Testis (tissue), 5 donors: ENCODE measurements at places on chromosomes 2 and 18. TPM values are rescaled to one million over a fixed set of nuclear protein-coding genes. Genes with fewer than 3 reads are reported as not detected.

DNA sequence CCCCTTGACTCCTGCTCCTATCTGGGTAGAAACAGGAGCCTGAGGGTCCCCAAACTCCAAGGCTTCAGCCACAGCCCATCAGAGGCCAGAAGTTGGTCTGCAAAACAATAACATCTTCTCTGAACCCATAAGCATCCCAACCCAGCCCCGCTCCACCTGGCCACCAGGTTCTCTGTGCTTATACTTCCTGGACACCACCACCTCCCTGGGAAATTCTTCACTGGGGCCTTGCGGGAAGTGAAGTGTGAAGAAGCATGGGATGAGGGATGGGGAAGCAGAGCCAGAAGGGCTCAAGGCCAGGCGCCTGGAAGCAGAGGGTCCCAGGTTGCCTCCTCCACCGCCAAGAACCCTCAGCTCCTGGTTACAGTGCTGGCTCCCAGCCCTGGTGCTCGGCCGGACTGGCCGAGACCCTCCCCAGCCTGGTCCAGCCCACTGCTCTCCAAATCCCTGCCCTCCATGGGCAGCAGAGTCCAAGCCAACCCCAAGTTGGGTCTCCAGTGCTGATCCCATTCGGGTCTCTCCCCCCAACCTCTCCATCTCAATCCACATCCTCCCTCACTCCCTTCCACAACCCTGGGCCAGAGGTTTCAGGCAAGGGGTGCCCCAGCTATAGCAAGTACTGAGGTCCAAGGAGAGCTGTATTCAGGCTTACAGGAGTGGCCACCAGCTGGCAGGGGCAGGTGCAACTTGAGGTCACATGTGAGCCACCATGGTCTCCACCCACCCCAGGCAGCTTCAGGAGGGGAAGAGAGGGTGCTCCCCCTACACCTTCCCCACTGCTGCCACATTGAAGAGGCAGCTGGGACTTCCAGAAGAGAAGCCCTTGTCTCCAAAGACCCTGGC, 60.7 kb downstream of the TNS1 start:
- no peaks in the 10 kb centered on the region for H3K36me3 ChIP-seq
- H3K27me3 ChIP-seq, result no peaks in the 10 kb centered on the region
- DNase-seq, result no peak
- H3K4me3 ChIP-seq, result peak overlapping the region; percentile 55

GRCh38 chr18:1302861-1303260, 398.2 kb downstream of the ADCYAP1 start:
- H3K4me1 ChIP-seq, result no peaks in the 10 kb centered on the region
- no peak overlapping the region for H3K4me3 ChIP-seq
- no peak for DNase-seq
- H3K27ac ChIP-seq, result no peak overlapping the region
- H3K36me3 ChIP-seq, result no peaks in the 10 kb centered on the region

Gene NYAP2
- 0.24 TPM for total RNA-seq

Gene EVA1A
- total RNA-seq, result 10.3 TPM

DNA sequence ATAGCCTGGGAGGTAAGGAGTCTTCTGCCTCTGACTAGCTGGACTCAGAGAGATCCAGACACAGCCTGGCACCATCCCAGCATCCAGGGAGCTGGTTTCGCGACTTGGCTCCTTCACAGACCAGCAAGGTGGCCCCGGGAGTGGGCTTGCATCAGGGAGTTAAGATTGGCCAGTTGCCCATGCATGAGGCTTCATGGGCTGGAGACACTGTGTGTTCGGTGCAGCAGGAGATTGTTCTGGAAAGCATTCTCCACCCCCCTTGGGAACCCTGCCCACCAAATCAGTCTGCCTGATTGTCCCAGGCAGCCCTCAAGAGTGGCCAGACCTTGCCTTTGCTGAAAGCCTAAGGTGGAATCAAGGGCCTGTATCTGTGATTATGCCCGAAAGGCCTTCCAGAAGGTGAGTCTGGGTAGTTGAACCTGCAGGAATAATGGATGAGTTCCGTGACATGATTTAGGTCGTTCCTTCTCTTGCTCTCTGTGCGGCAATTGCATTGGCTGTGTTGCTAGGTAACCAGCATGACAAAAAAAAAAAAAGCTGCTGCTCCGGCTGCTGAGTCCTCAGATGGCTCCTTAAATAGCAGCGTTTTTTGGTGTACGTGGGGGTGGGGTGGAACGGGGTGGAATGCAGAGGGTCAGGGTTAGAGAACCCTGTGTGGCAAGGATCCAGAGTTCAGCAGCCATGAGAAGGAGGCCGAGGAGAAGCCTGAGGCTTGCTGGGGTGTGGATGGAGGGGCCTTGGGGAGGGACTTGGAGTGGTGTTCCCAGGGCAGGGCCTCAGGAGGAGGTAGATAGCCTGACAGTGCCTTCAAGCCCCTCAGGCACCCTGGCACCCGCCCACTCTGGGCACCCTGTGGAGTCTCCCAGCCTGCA, 93.0 kb upstream of the MCFD2 start:
- H3K4me1 ChIP-seq, result peaks cover 40% of the 10 kb centered on the region
- no peaks in the 10 kb centered on the region for H3K36me3 ChIP-seq
- H3K27ac ChIP-seq, result peak overlapping the region; percentile 69
- H3K4me3 ChIP-seq, result no peak overlapping the region
- H3K27me3 ChIP-seq, result no peaks in the 10 kb centered on the region
- DNase-seq, result peak; percentile 75

DNA sequence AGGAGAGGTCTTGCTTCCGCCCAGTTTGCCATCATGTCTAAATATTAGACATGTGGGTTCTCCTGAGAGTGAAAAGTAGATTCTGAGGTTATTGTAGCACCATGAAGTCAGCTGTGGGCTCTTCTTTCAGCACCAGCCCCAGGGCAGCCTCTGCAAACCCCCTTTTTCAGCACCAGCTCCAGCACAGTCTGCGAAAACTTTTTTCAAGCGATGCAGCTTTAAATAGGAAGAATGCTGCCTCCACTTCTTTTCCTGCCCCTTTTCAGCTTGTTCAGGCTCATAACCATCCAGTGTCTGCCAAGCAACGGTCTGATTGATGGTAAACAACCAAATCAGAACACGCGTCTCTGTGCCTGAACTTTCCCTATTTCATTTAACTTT, at the start of gene COL5A2:
Gene COL5A2 (minus strand): TSS at position 192 of the 381 bp plus-strand sequence. CDS start 157 bp downstream, at position 35.
- no peaks in the 10 kb centered on the region for H3K27me3 ChIP-seq
- H3K27ac ChIP-seq, result peak within 1 kb of the TSS; percentile 78
- peak; percentile 61 for DNase-seq
- no peaks in the 10 kb centered on the region for H3K4me1 ChIP-seq
- no peaks in the 10 kb centered on the region for H3K36me3 ChIP-seq

Gene INHBB
- total RNA-seq, result 123 TPM

Gene GPR35
- total RNA-seq, result 9.5 TPM

DNA sequence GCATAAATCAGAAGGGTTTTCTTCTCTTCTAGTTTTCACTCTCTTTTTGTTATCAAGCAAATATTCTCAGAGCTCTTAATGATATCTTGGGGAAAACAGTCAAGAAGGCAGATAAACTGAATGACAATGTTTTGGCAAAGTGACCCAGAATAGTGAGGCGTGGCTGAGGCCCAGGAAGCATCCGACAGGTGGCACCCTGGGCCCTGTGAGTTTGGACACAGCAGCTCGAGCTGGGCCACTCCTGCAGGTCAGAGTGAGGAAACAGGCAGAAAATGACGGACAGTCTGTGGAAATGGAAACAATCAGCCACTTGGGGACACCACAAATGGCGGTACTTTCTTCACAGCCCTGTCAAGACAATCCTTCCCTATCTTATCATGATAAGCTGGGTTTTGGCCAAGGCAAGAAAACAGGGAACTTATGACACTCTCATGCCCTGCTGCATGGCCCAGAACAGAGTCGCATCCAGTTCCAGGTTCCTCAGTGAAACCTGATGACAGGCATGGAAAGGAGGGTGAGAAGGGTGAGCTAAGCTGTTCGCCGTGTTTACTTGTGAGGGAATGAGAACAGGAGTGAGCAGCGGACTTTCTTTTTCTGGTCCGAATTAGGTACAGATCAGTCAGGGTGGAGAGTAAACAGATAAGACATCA, 32.1 kb downstream of the MRPL44 start:
- no peak overlapping the region for H3K4me3 ChIP-seq
- H3K4me1 ChIP-seq, result peaks cover 4% of the 10 kb centered on the region
- H3K36me3 ChIP-seq, result no peaks in the 10 kb centered on the region
- DNase-seq, result no peak

DNA sequence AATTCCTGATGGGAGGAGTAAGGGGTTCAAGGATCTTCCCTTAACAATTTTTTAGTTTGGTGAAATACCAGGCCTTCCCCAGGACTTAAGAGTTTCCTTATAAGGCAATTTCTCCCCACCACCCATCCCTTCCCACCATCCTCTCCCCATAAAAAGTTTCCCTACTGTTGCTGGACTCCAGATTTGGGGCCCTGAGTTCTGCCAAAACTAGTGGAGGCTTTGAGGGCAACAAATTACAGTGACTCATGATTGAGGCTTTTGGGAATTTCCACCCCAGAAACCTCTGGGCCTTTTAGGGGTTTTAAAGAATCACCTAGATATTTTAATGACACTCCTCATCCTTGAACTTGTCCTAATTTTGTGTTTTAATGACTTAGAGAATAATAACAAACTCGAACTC, 14.3 kb upstream of the EN1 start:
- no peak overlapping the region for H3K27ac ChIP-seq
- peaks cover 11% of the 10 kb centered on the region for H3K4me1 ChIP-seq
- no peak overlapping the region for H3K4me3 ChIP-seq
- no peaks in the 10 kb centered on the region for H3K36me3 ChIP-seq
- DNase-seq, result no peak

Gene LIMS4
- total RNA-seq, result 33.0 TPM

- no peaks in the 10 kb centered on the region for H3K27me3 ChIP-seq
- H3K36me3 ChIP-seq, result no peaks in the 10 kb centered on the region
- peaks cover 58% of the 10 kb centered on the region for H3K4me1 ChIP-seq
- H3K4me3 ChIP-seq, result no peak overlapping the region
- peak; percentile 96 for DNase-seq
Observed at GRCh38 chr18:48781163-48781987, 169.4 kb downstream of the SMAD7 start.

Gene KCNG2
- total RNA-seq, result 7.6 TPM

- peak overlapping the region; percentile 54 for H3K4me3 ChIP-seq
- no peaks in the 10 kb centered on the region for H3K36me3 ChIP-seq
- no peak for DNase-seq
- H3K27ac ChIP-seq, result no peak overlapping the region
- no peaks in the 10 kb centered on the region for H3K27me3 ChIP-seq
Observed at GRCh38 chr2:60554646-60555065, 1.2 kb upstream of the BCL11A start.

Gene LRRTM4
- 0.19 TPM for total RNA-seq

Gene CPLX4
- total RNA-seq, result 0.31 TPM

Gene ACKR3
- 22.8 TPM for total RNA-seq

GRCh38 chr18:9550429-9550828, 63.9 kb downstream of the PPP4R1 start:
- H3K4me3 ChIP-seq, result no peak overlapping the region
- H3K27ac ChIP-seq, result no peak overlapping the region
- no peaks in the 10 kb centered on the region for H3K36me3 ChIP-seq

Gene OTX1
- 0.56 TPM for total RNA-seq

DNA sequence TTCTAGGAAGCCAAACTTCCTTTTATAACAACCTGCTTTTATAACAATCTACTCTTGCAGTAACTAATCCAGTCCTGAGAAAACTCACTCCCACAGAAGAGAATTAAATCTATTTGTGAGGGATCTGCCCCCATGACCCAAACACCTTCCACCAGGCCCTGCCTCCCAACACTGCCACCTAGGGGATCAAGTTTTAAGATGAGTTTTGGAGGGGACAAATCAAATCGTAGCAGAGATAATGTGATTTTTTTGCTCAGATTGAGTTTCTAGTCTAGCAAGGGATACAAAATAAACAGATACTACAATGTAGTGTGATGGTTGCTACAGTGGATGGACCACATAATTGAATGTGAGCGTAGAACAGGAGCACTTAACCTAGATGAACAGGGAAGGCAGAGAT, 52.2 kb downstream of the NCOA1 start:
- H3K27me3 ChIP-seq, result no peaks in the 10 kb centered on the region
- no peaks in the 10 kb centered on the region for H3K36me3 ChIP-seq
- no peak overlapping the region for H3K4me3 ChIP-seq
- no peak for DNase-seq
- no peak overlapping the region for H3K27ac ChIP-seq

- H3K4me1 ChIP-seq, result no peaks in the 10 kb centered on the region
- H3K36me3 ChIP-seq, result no peaks in the 10 kb centered on the region
Observed at GRCh38 chr18:13893418-13893760, 21.9 kb downstream of the MC2R start.

DNA sequence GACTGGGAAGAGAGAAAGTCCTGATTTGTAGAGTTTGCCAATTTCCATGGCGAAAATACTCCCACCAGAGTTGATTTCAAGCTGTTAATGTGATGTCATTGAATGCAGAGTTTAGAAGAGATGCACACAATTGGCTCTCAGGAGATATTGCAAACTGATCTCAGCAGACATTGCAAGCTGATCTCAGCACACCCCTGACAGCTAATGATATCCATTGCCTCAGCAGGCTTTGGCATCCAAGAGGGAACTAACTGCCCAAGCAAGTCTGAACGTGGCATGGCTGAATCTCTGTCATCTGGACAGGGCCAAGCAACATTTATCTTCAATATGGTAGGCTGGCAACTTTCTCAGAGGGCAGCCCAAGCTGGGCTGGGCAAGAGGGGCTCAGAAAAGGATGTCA, 78.4 kb upstream of the CYP1B1 start:
- H3K36me3 ChIP-seq, result no peaks in the 10 kb centered on the region
- H3K27ac ChIP-seq, result no peak overlapping the region

GRCh38 chr18:58268849-58269248, 224.8 kb downstream of the NEDD4L start:
- DNase-seq, result no peak
- H3K4me1 ChIP-seq, result no peaks in the 10 kb centered on the region
- no peaks in the 10 kb centered on the region for H3K36me3 ChIP-seq
- no peak overlapping the region for H3K27ac ChIP-seq
- H3K27me3 ChIP-seq, result no peaks in the 10 kb centered on the region

- no peak overlapping the region for H3K4me3 ChIP-seq
- H3K27me3 ChIP-seq, result no peaks in the 10 kb centered on the region
- H3K4me1 ChIP-seq, result no peaks in the 10 kb centered on the region
- no peak for DNase-seq
Observed at GRCh38 chr2:169653636-169654035, 40.6 kb downstream of the CFAP210 start.

Gene GREB1
- total RNA-seq, result 136 TPM

GRCh38 chr18:58966005-58966677, 101.5 kb downstream of the ZNF532 start:
- peaks cover 22% of the 10 kb centered on the region for H3K4me1 ChIP-seq
- no peak overlapping the region for H3K4me3 ChIP-seq
- no peak for DNase-seq
